GM06990 (cell line): ENCODE measurements at places on chromosomes 16 and 17.
A peak's percentile ranks its signal among the peaks of the same experiment; 100 is the strongest.

- DNase-seq, result no peak
Observed at GRCh38 chr17:1398931-1399678, 917 bp downstream of the YWHAE start.

DNA sequence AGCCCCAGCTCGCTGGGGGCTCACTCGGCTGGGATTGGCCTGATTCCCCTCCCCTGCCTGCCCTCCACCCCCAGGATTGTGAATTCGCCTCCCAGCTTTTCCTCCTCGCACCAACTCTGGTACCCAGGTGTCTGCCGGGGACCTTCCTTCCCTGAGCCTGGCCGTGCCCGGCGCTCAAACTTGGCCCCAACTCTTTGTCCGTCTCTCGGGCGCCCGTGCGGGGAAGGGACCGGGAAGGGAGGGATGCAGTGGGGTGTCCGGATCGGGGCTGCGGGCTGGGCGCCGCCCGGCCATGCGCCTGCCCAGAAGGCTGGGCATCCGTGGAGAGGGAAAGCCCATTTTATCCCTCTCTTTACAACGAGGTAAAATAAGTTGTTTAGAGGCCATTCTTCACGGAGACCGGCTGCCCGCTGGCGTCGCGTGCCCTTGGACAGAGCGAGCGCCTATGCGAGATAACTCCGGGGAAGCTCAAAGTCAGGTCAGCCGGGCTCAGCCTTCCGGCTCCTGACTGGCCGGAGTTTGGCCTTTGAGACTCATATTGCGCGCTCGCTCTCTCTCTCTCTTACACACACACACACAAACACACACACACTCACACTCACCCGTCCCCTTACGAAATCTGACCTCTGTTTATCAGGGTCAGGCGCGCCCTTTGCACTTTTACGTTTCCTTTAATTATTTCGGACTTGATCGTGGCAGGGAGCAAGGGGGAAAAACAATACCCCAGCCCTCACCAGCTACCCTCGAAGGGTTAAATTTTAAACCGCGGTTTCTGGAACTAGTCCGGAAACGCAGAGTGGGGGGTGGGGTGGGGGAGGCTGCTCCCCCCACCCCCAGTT, 774 bp upstream of the MAF start:
- peak; percentile 21 for DNase-seq

- DNase-seq, result no peak
Observed at GRCh38 chr16:88910284-88911135, 44.0 kb upstream of the PABPN1L start.

DNA sequence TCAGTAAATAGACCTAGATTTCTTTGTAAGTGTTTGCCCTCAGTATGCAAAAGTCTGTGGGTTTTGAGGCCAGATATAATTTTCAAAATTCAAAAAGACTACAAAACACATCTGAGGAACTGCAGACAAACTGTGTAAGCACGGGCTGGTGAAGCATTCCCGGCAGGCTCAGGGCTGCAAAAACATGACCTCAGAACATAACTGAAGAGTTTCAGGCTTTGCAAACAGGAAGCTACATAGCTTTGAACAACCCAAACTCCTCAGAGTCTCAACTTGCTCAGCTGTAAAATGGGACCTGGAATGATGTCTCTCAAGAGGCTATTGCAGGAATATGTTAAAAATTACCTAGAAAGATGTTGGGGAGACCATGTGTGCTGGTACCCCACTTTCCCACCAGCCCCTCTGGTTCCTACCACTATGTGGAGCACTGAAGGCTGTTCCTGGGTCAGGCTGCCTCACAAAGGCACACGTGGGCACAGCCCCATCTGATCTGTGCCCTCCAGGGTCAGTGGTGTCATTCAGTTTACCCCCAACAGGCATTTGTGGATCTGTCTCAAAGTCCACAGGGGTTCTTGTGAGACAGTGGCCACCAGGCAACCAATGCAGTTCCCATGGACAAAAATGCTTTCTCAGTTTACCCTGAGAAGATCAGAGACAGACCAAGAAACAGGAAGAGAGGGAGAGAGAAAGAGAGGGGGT, 72.9 kb downstream of the CREBBP start:
- DNase-seq, result no peak

DNA sequence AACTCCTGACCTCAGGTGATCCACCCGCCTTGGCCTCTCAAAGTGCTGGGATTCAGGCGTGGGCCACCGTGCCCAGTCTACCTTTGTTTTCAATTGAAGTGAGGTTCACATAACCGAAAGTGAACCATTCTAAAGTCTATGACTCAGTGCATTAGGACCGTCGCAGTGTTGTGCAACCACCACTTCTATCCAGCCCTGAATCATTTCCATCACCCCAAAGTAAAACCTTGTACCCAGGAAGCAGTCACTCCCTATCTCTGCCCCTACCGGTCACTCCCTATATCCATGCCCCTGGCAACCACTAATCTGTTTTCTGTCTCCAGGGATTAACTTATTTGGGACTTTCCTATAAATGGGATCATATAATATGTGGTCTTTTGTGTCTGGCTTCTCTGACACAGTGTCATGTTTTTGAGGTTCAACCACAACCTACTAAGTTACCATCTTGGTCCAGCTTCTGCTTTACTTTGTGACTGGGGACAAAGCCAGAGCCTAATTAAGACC, 28.3 kb upstream of the CDC42EP4 start:
- DNase-seq, result no peak

DNA sequence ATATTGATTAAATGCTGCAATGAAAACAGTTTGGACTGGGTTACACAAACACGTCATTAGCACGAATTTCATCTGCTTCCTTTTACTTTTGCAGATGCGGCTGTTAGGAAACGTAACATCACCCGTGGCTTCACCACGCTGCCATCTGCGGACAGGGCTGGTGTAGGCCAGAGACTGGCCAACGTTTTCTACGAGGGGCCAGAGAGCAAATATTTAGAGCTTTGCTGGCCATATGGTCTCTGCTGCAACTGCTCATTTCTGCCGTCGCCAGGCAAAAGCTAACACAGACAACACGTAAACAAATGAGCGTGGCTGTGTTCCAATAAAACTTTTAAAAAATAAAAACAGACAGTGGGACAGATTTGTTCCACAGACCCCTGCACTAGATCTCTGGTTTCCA, 96.6 kb downstream of the ENGASE start:
- no peak for DNase-seq

GRCh38 chr16:87860553-87861299, 8.6 kb downstream of the SLC7A5 start:
- DNase-seq, result peak; percentile 27

GRCh38 chr17:3533752-3534151, 23.9 kb downstream of the TRPV3 start:
- no peak for DNase-seq

DNA sequence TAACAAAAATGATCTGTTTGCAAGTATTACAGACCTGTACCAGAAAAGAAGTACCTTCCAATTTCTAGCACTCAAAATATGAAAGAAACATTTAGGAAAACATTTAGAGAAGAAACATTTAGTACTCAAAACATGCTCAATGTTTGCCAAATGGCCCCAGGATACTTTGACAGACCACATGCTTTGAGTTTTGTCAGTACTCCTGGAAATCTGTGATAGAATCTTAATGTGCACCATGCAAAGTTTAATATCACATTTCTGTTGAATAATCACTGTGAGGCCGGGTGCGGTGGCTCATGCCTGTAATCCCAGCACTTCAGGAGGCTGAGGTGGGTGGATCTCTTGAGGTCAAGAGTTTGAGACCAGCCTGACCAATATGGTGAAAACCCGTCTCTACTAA, 8.5 kb upstream of the ZC3H7A start:
- no peak for DNase-seq

DNA sequence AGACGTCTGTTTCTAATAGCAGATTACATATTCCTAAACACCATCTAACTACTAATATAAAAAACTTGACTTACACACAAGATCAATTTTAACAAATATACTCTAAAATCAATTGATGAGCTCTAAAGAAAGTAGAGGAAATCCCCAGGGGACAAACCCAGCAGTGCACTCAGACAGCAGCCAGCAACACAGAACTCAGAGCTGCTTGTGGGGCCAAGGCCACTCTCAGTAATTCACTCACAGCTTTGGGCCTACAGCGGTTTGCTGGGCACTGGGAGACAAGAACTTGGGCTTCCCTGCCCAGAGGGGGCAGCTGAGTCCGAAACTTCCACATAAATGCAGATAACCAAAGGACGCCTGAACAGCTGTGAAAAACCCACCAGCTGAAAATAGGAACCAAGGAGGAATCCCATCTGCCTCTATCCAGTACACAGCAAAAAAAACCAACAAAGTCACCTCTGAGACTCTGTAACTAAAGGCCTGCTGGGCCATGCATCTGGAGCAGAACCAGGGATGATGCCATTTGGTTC, 21.4 kb downstream of the NPLOC4 start:
- DNase-seq, result no peak

DNA sequence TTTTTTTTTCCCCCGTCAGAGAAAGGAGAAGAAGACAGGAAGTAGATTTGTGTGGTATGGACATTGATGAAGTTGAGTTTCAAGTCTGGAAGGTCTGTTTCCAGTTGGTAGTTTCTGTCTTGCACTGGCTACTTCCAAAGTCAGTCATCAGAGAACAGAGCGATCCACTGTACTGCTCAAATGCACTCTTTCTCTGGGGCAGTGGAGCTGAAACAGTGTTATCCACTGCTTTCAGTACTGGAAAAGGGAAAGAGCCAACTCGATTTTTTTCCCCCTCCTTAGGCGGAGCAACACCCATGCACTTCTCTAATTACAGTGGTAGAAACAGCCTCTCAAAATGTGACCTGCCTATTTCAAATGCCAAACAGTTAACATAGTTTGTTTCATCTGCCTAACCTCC, 7.4 kb downstream of the PRKCA start:
- DNase-seq, result no peak

DNA sequence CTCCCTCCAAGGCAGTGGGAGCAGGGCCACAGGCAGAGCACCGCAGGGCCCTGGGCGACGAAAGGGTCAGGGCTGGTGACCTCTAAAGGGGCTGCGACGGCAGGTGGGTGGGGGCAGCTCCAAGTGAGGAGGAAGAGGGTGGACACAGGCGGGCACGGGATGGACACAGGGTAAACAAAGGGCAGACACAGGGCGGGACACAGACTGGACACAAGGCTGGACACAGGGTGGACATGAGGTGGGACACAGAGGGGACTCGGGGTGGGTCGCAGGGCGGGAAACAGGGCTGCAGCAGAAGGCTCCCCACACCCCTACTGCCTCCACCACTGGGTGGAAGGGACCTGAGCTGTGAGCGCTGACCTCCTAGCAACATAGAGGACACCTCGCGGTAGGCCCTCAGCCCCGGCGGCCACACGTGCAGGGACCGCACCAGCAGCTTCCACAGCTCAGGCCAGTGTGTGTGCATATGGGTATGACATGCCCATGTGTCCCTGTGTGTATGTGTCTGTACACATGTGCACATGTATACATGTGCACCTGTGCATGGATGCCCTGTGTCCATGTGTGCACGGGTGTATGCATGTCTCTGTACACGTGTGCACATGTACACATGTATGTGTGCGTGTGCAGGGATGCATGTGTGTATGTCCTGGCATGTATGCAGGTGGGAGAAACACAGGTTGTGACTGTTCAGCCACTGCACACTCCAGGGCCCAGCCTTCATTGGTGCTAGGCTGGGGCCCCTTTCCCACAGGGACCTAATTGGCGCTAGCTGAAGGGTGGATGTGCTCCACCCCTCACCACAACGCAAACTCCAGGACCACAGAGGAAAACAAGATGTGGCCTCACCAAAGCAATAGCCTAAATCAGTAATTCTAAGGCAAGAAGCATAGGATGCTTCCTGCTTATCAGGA, 7.6 kb downstream of the LMF1 start:
- DNase-seq, result no peak

GRCh38 chr17:56486732-56487131, 106.8 kb upstream of the NOG start:
- no peak for DNase-seq

DNA sequence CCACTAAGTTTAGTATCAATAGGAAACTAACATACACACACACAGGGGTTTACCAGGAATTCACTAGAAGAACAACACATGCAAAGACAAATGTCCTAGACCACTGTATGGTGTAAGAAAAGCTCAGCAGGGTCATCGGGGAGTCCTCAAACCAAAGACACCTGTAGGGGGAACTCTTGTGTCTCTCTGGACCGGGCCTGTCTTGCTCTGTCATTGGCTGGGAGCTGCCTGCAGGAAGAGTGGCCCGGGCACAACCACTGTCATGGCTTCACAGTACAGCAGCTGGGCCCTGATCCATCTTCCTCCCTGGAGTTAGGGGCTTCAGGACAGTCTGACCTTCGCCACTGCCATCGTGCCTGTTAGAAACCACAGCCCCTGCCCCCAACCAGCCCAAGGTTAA, 263.6 kb upstream of the DYNLRB2 start:
- no peak for DNase-seq

- DNase-seq, result no peak
Observed at GRCh38 chr16:67372664-67373063, 20.6 kb downstream of the TPPP3 start.

- no peak for DNase-seq
Observed at GRCh38 chr17:66432996-66433551, 130.7 kb downstream of the PRKCA start.

GRCh38 chr17:80504686-80505413, 28.4 kb upstream of the NPTX1 start:
- no peak for DNase-seq

DNA sequence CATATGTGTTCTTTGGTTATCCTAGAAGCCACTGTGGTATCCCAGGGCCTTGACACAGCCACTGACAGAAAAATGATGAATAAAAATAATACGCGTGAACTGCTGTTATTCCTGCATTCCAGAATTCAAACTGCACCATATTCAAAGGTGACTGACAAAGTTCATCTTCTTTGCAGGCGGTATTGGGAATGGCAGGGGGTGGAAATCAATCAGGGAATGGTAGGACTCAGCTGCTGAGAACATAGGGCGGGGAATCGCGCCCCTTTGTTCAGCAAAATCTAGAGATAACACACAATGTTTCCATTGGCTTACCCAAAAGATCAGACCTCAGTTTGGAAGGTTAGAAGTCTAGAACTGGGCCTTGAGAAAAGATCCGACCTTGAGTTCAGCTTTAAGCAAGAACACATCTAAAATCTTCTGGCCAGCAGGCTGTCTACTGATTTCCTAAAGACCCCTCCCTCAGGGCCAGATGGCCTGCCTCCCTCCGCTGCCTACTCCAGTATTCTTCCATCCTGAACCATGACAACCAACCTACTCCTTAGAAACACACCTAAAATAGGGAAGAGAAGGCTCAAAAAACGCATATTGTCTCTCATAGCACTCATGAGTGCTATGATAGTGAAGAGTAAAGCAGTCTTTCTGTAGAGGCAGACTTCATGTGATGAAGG, 34.1 kb downstream of the CDK5R1 start:
- no peak for DNase-seq

DNA sequence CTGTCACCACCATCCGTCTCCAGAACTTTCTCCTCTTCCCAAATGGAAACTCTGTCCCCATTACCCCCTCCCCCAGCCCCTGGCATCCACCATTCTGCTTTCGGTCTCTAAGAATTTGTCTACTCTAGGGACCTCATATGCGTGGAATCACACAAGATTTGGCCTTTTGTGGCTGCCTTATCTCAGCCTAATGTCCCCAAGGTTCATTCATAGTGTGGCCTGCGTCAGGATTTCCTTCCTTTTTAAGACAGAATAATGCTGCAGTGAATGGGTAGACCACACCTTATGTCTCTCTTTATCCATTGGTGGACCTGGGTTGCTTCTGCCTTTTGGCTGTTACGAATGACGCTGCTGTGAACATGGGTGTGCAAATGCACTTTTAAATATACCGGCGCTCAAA, 139.7 kb upstream of the PLCG2 start:
- DNase-seq, result no peak

- DNase-seq, result no peak
Observed at GRCh38 chr16:88732172-88732960, 26.1 kb downstream of the CTU2 start.
